ENCODE measurements at places on chromosomes 7 and 10.

- DNase-seq: peak; percentile 35
Observed at GRCh38 chr10:100148353-100149211, 37.2 kb downstream of the ERLIN1 start.

DNA sequence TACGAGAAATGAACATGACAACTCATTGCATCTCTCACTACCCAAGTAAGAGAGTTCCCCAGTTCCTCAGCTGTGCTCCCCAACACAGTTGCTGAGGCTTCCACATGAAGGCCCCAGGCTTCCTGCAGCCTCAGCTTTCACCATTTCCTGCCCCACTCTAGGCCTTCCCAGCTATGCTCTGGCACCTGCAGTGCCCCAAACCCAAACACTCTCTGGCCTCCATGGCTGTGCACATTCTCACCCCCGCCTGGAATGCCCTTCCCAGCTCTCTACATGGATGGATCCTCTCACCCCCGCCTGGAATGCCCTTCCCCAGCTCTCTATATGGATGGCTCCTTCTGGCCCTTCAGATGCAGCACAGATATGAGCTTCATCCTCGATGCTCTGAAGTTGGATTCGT lies 61.3 kb downstream of the KIAA1549 start:
- DNase-seq: no peak

GRCh38 chr10:21488246-21488956 lies 37.1 kb downstream of the SKIDA1 start:
- no peak for DNase-seq

DNA sequence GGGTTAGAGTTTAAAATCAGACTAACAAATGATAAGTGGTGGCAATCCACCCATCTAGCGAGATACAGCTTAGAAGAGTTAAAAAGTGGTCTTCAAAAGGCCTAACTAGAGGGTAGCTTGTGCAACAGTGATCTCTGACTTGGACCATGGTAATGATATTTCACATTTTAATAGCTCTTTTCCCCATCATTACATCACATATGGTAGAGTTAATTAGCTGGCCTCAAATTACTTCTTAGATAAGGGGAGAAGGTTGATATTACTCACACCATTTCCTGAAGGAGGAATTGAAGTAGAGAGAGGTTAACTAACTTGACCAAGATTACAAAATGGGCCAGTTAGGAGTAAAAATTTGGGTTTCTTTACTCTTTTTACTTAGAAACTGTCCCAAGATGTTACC lies 223.6 kb downstream of the PHTF2 start:
- DNase-seq: no peak

Measured in stimulated activated CD4-positive, alpha-beta T cell treated with anti-CD3 and anti-CD28 coated beads, Interleukin-1b, Interleukin-23, amount 100 ng/mL, for 1 hour (primary cell).